DMS53 (cell line): ENCODE measurements at places on chromosomes 1 and 21.

DNA sequence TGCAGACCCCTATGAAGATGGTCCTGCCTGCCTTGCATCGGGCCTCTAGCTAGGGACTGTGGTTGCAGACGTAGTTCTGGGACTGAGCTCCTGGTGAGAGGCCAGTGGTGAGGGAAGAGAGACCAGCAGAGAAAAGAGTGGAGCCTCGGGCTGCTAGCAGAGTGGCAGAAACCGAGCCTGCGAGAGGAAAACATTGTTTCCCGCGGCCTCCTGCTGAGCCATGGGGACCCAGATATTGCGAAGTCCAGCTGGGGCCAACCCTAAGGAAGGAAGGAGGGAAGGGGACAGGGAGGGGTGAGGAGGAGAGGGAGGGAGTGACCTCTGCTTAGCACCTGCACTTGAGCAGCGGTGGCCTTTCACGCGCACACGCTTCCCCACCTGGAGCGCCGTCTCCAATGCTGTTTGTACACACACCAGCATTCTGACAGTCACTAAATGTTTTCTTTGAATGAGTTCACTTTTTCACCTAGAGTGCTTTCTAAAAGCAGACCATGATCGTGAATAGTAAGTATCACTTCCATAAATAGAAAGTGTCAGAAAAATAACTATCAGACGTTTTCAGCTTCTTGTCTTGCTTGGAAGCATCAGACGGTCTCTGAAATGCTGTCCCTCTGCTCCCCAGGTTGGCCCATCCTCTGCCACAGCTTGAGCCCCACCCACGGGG lies 2.5 kb upstream of the FNDC10 start:
- DNase-seq: peak; percentile 48

GRCh38 chr1:173779936-173780335 lies 44.5 kb upstream of the DARS2 start:
- no peak for DNase-seq

DNA sequence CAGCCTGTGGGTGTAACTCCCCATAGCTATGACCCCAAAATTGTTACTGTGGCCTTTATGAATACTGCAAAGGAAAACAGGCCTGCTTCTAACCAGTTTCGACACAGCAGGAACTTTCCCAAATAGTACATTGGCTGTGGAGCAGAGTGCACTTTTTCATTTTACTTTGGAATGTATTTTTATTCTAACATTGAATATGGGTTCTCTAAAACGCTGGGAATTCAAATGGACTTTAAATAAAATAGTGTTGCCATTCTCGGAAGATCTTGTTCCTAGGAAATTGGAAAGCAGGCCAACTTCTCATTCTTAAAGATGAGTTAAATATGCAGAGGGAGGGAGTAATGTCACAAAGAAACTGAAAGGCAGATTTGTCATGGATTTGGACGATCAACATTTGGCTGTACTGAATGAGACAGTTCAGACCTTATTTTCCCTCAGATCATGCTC lies 39.6 kb upstream of the ARHGAP29 start:
- DNase-seq: no peak

- peak; percentile 13 for DNase-seq
Observed at GRCh38 chr21:36917471-36918158, 48.9 kb downstream of the HLCS start.

DNA sequence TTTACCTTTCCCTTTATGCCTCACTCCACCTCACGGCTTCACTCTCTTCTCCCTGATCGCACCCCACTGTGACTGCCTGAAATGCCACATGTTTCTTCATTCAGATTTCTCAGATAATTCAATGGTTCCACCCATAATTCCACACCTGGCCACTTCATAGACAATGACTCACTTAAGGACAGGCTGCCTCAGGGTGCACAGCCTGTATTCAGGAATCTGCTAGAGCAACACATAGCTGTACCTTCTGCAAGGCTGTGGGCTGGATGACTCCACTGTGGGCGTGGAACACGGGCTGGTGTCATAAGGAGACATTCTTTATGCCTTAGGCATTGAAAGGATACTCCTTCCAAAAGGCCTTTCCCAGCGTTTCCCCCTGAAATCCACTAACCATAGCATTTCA lies 36.1 kb downstream of the L1TD1 start:
- DNase-seq: peak; percentile 78

DNA sequence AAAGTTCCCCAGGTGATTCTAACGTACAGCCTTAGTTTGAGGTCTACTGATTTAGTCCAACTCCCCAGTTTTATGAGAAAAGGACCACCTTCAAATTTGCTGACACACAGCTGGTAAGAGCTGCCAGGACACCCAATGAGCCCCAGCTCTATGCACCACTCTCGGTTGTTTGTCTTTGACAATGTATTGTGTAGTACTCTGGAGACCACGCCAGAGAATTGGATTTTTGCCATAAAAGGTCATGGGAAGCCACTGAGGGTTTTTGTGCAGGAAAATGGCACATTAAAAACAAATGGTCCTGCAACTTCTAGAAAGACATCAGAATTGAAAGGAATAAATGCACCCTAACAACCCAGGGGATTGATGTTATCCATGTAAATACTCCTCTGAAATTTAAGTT lies 7.1 kb upstream of the IER5 start:
- DNase-seq: peak; percentile 10

DNA sequence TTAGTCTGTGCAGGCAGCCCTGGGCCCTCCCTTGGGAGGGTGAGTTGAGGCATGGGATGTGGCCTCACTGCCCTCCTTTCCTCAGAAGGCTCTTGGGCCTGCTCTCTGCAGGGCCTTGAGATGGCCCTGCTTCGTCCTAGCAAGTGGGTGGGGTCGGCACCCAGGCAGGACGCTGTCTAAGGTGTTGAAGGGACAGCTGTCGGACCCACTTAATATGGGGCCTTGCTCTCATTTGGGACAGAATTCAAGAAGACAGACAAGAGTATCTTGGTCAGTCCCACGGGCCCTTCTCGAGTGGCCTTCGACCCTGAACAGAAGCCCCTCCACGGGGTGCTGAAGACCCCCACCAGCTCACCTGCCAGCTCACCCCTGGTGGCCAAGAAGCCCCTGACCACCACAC lies 26.0 kb upstream of the PDXK start:
- no peak for DNase-seq
